ENCODE measurements at places on chromosomes 3 and 15.

DNA sequence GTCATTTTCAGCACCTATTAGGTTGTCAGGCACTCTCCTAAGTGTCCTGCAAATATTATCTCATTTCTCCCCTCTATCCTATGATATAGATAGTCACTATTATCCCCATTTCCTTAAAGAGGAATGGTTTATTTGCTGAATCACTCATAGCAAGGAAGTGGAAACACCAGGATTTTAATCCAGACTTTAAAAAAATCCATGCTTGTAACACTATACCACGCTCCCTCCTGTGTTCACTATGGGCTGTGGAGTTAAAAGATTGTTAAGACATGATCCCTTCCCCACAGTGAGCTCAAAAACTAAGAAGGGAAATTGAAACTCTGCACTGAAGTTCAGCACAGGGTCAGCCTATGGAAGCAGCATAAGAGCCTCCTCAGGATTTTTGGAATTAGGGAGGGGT, 60.2 kb downstream of the TMEM39A start:
- no peak for DNase-seq

DNA sequence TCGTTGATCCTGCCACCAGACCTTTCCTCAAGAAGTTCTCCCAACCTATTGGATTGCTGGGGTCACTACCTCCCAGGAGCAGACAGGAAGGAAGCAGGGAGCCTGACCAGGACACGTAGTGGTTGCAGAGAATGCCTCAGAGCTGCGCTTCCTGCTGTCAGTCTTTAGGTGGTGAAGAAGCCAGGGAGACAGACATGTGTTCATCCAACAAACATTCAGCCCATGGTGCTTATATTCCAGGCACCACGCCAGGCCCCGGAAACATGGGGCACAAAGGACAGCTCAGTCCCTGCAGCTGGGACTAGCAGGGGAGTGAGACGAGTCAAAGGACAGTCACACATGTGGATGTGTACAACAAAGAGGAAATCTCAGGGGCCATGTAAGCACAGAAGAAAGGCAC, 26.0 kb upstream of the CORO2B start:
- DNase-seq: no peak

- no peak for DNase-seq
Observed at GRCh38 chr15:68676011-68676605, 97.3 kb downstream of the CORO2B start.

DNA sequence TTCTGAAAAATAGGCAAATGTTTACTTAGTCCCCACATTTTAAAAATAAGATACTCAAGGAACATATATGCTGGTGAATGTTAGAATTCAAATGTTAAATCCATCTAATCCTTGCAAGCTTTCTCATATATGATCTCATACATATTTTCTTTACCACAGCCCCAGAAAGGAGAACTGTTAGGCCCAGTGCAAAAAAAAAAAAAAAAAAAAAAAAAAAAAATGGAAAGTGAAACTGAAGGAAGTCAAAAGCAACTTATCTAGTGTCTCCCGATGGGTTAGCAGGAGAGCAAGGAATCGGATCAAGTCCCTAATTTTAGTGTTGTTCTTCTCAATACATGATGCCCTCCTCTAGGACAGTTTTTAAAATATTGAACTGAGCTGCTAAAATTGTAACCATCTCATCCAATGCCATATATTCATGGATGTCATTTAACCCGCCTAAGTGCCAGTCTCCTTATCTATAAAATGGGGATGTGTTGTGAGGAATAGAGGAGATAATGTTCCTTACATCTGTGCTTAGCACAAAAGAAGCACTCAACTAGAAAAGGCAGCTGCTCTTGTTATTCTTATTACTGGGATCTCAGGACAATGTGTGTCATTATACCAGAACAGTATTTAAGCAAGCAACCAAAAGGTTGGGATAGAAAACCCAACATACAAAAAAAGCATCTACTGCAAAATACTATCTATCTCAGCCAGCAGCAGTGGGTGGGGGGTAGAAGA, 279.7 kb downstream of the MAGI1 start:
- no peak for DNase-seq

GRCh38 chr3:98025392-98025945, 9.6 kb downstream of the GABRR3 start:
- no peak for DNase-seq

DNA sequence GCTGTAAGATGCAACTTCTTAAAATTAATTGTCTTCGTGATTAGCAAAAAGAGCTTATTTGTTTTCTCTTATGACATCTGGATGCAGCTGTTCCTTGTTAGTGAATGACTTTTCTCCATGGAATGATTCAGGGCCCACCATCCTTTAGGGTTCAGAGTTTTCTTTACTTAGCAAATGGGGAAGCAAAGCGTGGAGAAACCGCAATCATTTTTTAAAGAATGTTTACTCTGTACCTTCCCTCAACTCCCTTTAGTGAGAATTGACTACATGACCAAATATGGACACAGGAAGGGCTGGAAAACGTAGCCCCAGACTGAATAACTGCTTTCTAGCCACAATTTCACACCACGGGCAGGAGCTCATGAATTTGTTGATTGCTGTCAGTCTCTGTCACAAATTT, 130.1 kb downstream of the EDEM1 start:
- no peak for DNase-seq

DNA sequence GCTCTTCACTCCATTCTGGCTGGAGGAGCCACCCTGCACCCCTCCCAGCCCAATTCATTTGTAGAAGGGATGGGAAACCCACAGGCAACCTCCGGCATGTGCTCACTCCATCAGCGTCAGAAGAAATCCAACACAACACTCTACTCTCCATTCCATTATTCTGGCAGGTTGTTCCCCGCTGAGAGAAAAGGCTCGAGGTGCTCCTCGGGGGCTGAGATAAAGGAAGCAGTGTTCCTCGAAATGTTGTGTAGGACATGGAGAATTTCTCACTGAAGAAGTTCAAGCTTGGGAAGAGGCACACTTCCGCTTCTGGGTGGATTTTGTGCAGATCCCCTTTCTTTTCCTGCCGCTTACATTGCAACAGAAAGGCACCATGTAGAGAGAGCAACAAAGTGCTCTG, 355.0 kb upstream of the CFAP20DC start:
- DNase-seq: no peak

GRCh38 chr3:60301142-60301541, 950.1 kb downstream of the FHIT start:
- no peak for DNase-seq

DNA sequence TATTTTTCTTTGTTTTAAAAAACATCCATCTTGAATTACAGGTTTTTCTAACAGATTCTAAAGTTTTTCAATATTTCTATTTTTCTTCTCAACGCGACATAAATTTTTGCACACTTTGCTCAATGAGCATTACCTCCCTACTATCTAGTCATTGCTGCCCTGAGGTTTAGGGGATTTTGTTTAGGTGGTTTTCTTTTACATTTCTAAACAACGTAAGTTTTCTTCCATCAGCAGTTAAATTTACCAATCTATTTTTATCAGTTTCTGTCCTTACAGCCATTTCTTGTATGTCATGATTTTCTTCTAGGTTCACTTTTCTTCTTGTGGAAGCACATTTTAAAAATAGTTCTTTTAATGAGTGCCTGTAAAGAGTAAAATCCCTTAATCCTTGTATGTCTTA, 49.2 kb upstream of the CCR2 start:
- no peak for DNase-seq

GRCh38 chr3:50620420-50620819, 3.5 kb downstream of the MAPKAPK3 start:
- no peak for DNase-seq

DNA sequence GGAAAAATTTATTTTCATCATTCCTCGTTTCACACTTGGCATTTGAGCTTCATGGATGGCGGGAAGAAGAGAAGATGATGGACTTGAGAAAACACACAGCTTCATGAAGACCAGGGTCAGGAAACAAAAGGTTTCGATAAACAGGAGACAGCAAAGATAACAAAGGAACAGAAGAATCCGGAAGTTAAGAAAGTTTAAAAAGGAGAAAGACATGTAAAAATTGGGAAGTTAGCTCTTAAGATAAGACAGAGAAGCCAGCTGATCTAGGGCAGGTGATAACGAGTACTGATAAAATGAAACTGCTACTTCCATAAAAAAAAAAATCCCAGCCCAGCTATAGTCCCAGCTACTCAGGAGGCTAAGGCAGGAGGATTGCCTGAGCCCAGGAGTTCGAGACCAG, 23.9 kb downstream of the IL5RA start:
- no peak for DNase-seq

DNA sequence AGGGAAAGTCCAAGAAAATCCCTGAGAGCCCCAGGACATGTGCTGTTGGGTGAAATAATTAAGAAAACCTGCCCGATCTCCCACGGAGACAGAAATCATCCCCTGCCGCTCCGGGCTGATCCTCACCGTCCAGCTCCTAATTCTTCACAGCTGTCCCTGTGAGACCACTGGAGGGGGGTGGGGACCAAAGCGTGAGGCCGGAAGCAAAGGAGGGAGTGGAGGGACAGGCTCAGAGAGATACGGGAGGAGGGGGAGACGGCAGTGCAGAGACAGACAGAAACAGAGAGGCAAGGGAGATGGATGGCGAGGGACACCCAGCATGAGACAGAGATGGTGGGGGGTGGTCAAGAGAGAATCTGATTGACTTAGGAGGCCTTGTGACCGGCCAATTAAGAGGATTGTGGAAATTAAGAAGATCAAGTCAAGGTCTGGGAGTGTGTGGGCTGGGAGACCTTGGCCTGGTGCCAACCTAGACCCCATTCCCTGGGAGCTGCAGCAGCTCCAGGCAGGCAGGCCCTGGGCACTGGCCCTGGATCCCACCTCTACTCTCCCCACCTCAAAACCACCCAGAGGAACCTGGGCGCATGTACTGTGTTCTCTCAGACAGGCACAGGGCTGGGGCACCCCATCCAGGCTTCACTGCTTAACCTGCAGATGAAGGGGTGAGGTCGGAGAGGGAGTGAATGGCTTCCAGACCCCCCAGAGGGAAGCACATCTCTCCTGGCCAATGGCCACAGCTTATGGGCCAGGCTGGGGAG, 113.2 kb upstream of the ALDH1A3 start:
- DNase-seq: no peak

- DNase-seq: no peak
Observed at GRCh38 chr3:150458001-150458400, 49.9 kb downstream of the TSC22D2 start.

DNA sequence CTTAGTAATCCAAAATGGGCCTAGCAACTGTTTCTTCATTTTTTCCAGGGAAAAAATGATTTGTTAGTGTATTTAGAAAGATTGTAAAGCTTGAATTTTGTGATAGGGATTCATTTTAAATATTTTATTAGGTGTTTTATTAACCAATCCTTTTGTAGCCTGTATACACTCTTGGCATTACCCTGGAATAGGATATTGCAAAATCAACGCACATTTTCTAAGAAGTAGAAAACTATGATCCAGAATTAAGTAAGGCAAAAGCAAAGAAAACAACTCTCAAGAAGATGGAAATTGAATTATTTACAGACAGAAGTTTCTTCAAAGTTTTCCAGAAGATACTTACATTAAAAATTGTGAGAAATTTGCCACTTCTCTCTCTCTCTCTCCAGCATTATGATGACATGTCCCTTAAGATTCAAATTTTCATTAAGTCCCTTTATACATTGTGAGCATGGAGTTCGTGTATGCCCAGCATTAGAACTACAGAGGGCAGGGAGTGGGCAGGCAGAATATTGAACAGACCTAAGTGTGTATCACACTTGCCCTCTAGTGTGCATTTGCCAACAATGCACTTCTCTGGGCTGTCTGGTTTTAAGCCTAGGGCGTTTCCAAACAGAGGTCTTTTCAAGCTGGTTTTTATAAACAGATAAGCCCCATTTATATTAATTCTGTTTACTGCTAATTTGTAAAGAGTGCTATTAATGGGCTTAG, 28.5 kb upstream of the CMSS1 start:
- DNase-seq: no peak

DNA sequence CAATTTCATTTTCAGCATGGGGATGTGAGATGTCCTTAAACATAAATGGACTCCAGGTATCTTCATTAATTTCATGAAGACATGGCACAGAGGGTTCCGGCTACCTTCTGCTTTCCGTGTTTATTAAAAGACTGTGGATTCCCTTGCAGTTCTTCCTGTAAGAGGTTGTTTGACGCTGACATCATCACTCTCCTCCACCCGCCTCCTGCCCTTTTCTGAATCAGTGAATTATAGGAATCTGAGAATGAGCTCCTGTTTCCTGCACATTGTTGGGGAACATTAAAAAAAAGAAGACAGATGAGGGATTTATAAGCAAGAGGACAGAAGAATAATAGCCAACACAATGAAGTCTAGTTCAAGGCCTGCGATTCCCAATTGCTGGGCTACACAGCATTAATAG, 191.3 kb downstream of the LPP start:
- no peak for DNase-seq

All from activated T-cell treated with anti-CD3 and anti-CD28 coated beads for 4 hours (primary cell).